Ovary (tissue), 10 donors: ENCODE measurements at places on chromosomes 7 and 10.

DNA sequence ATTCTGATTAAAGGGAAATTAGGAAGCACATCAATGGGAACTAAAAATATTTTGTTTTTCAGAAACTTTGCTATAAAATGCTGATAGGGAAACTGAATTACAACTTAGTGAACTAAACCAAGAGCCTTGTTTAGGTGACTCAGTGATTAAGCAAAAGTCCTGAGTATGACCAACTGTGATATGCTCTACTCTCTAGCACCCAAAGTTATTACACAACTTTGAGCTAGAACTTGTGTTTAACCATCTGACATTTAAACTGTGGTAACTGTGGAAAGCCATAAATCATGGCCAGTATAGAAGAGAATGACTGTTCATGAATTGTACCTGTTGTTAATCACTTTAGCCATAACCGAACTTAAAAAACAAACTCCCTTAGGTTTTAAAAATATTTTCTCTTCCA, 127.4 kb downstream of the ZNF365 start:
- no peak for DNase-seq

GRCh38 chr7:91759205-91759863, 121.2 kb downstream of the MTERF1 start:
- DNase-seq: no peak

DNA sequence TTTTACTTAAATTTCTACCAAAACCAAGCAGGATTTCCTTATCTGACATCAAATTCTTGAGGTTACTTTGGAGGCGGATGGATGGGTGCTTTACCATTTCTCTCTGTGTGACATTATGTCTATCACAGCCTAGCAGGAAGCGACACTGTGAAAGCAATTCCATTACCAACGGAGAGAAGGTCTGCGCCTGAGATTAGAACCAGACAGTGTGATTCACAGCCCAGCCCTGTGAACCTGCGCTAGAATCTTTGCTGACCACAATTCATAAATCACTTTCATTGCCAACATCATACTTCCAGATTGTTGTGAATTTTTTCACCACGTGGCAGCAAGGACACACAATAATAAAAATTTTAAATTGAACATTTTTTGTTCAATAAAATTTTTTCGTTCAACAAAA, 126.5 kb downstream of the CUBN start:
- no peak for DNase-seq

GRCh38 chr10:119292968-119293760, 85.8 kb downstream of the GRK5 start:
- DNase-seq: no peak

GRCh38 chr7:148800677-148801076, 83.4 kb downstream of the EZH2 start:
- no peak for DNase-seq

DNA sequence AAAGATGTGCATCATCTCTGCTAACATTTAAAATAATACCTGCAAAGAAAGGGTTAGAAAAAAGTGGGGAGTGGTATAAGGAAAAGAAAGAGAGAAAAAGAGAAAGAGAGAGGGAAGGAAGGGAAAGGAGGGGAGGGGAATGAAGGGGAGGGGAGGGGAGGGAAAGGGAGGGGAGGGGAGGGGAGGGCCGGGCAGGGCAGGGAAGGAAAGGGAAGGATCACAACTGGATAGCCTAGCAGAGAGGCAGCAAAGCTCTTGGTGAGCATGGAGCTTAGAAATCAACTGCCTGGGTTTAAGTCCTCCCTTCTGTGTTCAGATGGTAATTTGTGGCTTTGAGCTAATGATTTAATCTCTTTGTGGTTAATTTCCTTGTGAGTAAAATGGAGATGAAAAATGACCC, 5.4 kb upstream of the FAM237B start:
- no peak for DNase-seq

DNA sequence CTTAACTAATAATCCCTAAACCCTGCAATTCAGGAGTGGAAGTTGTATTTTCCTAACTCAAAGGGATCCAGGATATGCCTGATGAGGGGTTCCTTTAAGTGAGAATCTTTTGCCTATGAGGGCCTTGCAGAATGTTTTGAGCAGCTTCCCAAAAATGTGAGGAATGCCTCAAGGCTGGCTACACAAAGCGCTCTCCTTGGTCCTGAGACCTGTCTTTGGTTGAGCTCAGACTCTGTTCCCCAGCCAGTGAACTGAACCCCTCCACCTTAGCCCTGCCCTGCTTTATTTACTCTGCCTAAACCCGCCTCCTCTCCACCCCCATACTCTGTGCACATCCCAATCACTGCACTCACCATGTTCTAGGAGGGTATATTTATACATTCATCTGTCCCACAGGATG, 108.6 kb downstream of the NRCAM start:
- no peak for DNase-seq

- no peak for DNase-seq
Measured at GRCh38 chr7:14754631-14755030, 147.9 kb downstream of the DGKB start.

DNA sequence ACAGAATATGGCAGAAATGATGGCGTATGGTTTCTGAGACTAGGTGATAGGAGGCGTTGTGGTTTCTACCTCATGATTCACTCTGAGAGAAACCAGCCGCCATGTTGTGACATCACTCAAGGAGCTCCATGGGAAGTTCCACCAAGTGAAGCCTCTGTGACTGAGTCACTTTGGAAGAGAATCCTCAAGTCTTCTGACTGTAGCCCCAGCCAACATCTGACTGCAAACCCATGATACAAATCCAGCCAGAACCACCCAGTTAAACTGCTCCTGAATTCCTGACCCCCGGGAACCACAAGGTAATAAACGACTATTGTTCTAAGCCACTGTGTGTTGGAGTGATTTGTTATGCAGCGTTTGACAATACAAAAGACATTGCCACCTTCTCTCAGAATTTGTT, 91.1 kb upstream of the CARD11 start:
- no peak for DNase-seq

- DNase-seq: peak; percentile 35
Measured at GRCh38 chr7:151756076-151756731, 120.7 kb downstream of the PRKAG2 start.

DNA sequence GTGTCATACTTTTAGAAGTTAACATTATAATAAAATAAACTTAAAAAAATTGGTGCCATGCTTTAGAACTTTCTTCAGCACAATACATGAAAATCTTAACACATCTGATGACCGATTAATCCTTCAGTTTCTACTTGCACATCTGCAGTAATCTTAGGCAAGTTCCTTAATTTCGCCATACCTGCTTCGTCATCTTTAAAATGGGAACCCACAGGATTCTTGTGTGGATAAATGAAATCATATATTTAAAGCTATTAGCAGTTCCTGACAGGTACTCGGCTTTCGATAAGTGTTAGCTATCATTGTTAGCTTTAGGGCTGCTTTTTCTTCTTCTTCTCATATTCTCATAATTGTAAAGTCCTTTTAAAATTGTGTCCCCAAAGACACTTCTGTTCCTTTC, 907 bp upstream of the VPS50 start:
- no peak for DNase-seq

GRCh38 chr7:32093415-32094408, 23.5 kb upstream of the PDE1C start:
- peak; percentile 37 for DNase-seq

GRCh38 chr7:108824840-108825580, 255.3 kb downstream of the DNAJB9 start:
- DNase-seq: no peak

DNA sequence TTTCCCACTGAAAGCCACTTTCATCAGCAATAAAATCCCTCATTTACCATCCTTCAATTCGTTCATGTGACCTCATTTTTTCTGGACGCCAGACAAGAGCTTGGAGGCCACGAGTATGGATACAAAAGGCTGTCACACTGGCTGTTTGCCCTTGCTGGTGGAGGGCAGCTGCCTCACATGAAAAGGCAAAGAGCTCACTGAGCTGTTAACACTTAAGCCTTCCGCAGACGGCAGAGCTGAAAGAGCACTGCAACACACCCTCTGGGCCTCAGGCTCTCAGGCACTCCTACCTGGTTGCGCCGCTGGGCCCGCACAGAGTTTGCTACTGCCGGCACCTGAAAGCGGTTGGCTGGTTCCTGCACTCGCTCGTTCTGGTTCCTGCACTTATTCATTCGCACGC, 193.5 kb downstream of the CFTR start:
- no peak for DNase-seq

GRCh38 chr10:109922358-109922975, 844 bp downstream of the XPNPEP1 start:
- DNase-seq: no peak

GRCh38 chr7:80884511-80885195, 34.2 kb downstream of the SEMA3C start:
- DNase-seq: no peak

- no peak for DNase-seq
Measured at GRCh38 chr7:30912986-30913811, 1.5 kb downstream of the AQP1 start.

DNA sequence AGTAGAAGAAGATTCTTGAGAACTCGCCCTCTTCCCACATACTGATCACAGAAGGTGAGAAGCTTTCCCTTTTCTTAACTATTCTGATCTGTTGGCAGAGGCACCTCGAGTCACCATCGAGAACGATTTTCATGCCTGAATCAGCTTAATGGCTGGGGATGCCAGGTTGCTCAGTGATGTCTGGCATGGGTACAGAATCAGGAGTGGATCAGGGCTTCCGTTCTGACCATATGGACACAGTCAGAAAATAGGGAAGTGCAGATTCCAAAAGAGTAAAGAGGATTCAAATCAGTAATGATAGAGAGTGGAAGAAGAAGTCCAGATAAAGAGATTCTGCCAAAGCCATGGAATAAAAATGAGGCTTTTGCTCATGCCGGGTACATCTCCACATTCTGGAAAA, 52.0 kb upstream of the GRB10 start:
- no peak for DNase-seq

DNA sequence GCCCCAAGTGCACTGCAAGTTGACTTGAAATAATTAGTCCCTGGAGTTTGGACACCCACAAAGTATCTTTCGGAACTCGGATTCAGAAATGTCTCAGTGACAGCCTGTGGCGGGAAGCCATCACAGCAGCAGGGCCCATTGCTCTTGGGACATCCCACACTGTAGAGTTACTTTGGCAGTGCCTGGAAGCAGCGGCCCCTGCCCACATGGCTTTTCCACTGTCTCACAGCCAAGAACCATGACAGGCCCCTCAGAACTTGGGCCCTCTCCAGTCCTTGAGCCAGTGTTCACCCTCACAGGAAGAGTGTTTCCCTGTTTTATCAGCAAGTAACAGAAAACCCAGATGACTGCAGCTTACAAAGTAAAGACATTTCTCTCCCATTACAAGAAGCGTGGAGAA, 477.0 kb upstream of the GALNT17 start:
- DNase-seq: no peak

DNA sequence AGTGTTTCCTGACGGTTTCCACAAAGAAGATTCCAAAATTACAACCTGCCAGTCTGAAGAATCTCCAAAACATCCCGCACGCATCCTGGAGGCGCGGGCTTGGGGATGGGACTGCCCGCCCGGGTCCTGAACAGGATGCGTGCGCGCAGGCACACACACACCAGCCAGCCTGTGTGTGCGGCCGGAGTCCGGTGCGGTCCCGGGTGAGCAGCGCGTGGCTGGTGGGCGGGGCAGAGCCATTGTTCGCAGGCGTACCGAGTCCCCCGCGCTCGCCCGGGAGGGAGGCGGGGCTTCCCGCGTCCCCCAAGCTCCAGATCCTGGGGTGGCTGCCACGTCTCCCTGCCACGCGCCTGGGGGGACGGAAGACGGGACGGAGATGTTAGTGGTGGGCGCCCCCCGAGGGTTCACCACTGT, 675 bp upstream of the SCD start:
- peak; percentile 81 for DNase-seq

DNA sequence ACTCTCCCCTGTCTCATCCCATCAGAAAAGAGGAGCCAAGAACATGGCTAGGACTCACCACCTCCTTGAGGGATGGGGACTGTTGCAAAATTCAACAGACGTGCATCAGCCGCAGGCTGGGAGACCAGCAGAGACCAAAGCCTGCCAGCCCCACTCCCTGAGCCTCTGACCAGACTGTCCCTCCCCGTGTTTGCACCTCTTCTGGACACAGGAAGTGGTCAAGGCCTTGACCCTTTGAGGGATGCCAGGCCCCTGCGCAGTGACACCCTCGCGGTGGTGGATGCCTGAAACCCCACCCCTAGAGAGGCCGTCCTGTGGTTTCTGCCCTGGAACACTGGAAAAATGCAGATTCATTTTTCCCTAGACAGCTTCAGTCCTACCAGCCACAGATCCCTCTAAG, 128.4 kb upstream of the TCF7L2 start:
- DNase-seq: no peak

DNA sequence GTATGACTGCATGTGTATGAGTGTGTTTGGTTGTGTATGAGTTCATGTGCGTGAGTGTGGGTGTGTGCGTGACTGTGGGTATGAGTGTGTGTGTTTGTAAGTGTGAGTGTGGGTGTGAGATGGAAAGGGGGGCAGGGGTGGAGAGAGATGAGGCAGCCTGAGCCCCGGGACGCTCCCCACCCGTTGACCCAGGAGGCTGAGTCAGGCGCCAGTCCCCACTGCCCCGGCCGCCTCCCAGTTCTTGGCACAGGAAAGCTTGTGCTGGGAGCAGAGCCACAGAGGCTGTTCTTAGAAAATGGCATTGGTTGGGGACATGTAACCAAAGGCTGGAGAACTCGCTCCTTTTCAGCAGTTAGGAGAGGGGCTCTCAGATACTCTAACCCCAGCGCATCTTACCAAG, 27.8 kb upstream of the NUB1 start:
- DNase-seq: no peak

DNA sequence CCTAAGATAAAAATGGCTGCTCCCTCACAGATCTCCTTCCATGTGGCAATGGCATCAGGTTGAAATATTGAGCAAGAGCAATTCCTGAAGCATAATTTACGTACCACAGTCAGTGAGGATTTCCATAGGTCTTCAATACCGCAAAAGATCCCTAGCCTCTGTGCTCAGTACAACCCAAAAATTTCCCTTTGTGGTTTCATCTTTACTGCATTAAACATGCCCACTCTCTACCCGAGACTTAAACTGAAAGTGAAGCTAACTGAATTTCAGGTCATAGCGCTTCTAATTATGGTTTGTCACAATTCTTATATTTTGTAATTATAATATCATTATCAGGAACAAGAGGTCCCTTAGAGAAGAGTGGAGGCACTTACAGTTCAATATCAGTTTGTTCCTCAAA, 1071.1 kb downstream of the XPNPEP1 start:
- DNase-seq: no peak

DNA sequence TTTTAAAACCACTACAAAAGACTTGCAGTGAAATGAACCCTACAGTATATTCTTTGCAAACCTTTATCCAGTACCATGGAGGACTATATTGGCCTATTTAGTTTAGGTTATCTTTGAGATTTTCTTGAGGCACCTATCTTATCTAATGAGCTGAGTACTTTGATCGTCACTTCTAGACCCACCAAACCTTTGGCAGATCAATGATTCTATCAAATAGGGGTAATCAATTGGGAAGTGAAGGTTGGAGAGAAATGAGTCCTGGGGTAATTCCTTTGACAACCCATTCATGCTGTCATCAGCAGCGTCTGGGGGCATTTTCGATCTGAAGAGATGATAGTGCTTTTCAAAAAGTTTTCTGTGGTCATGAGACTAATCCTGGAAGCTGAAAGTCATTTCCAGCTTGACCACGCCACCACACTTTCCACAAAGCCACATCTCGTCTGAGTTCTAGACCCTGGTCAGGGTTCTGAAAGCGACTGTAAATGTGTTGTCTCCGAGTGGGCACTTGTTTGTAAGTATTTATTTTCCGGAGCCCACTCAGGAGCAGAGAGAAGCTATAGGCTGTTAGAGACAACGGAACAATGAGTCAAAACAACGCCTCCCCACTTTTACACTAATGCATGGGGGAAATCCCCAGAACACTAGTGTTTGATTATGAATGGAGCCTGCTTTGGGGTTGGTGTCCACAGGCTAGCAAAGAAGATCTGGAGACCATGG, 4.8 kb downstream of the EGR2 start:
- no peak for DNase-seq

GRCh38 chr10:113612154-113612553, 51.7 kb downstream of the NRAP start:
- DNase-seq: no peak
